ENCODE measurements at places on chromosomes 4 and X.

GRCh38 chr4:909821-910220, 22.3 kb downstream of the GAK start:
- no peak for DNase-seq

DNA sequence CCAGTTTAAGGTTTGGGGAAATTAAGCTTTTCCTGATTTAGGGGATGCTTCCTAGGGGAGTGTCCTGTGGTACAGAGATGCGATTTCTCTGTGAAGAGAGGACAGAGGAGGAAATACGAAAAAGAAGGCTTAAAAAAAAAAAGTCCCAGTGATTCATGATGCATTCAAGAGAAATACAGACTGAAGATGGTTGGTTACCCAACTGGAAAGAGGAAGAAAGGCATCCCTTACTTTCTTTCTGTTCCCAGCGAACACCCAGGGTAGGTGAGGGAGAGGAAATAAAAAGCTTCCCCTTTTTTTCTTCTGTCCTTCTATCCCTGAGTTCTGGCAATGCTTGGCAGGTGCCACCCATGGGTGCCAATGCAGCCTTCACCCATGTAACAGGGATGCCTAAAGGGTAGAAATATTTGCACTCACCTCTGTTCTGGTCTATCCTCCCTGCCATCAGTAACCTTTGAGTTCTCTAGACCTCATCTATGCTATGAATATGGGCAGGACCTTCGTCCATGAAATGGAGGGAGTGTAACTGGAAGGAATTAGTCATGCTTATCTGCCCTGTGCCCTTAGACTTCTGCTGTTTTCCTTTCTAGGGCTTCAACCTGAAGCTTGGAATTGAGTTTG, 230.1 kb upstream of the GALNTL6 start:
- DNase-seq: no peak

DNA sequence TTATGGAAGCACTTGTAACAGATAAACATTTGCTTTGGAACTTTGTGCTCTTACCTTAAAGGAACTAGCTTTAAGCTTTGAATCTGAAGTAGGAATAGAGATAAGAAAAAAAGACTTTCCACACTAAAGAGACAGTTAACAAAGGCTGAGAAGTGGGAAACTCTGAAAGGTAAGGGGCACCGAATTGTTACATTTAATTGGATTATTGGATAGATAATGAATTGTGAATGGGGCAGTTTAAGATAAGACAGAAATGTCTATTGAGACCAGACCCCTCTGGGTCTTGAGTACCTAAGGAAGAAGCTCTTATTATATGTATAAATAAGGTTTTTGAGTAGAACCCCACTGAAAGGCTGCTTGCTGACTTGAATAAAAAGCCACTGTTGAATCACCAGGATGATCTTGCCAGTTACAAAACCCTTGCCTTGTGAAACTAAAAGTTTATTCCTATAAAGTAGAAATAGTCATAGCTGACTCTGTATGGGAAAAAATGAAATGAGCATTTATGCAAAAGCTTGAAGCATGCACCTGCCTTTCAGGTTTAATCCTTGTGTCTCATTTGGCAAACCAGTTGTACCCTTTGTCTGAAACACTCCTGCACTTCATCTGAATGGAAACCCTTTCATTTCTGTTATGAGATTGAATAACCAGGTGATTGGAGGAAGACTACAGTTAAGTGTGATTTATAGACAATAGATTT, 423.2 kb downstream of the RPA4 start:
- no peak for DNase-seq

GRCh38 chr4:47486231-47486673, 1.2 kb downstream of the ATP10D start:
- no peak for DNase-seq

- DNase-seq: no peak
Observed at GRCh38 chr4:26871611-26872010, 11.0 kb downstream of the STIM2 start.

- DNase-seq: no peak
Observed at GRCh38 chrX:14476205-14476604, 53.1 kb upstream of the GLRA2 start.

DNA sequence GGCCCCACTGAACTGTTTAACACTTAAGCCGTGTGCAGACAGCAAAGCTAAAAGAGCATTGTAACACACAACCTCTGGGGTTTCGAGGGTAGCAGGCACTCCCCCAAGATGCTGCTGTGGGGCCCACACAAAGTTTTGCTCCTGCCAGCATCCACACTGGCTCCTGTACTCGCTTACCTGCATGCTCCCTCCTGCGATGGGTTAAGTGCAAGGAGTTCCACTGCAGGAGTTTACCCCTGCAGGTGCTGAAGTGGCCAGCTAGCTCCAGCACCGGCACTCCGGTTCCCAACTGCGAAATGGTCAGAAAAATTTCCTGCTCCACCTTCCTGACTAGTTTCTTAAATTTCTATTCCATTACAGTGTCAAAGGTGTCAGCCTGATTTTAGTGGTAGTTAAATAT, 443.5 kb downstream of the PCDH10 start:
- DNase-seq: no peak

GRCh38 chr4:134018846-134019245, 182.7 kb downstream of the PABPC4L start:
- no peak for DNase-seq

GRCh38 chr4:148445071-148445859, 3.1 kb upstream of the NR3C2 start:
- no peak for DNase-seq

DNA sequence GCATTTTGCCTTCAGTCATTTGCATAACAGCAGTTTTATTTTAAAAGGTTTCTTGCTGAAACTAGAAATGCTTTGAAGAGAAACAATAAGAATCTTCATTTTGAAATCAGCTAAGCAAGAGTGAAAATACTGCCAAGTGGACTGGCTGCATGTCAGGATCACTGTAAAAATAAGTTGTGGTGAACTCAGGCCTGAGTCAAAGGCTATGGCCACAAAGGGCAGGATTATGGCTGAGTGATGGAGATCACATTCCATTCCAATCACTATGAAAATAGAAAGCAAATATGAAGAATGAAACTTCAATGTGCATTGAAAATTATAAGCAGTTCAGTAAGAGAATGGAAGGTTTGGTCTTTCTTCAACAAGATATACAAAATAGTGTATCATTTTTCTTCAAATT, 224.5 kb downstream of the PCDH18 start:
- no peak for DNase-seq

- DNase-seq: no peak
Observed at GRCh38 chrX:151753313-151754046, 18.9 kb downstream of the CNGA2 start.

DNA sequence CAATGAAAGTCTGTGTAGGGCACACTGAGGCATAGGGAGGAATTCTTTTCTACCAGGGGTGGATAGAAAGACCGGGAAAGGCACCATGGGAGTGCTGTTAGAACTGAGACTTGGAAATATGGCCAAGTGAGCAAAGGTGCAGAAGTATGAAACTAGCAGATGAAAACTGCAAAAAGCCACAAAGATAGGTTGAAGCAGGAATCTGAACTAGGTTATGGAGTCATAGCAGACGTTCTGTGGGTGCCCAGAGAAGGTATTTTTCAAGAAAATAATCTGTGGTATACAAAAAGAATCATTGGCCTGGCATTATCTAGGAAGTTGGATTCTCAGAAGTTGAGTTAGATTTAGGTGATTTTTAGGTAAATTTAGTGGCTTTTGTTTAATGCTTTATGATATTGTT, 48.5 kb downstream of the SMAD1 start:
- DNase-seq: no peak

- DNase-seq: no peak
Observed at GRCh38 chrX:134599184-134599914, 58.9 kb downstream of the PLAC1 start.

GRCh38 chr4:11341337-11342043, 87.2 kb downstream of the HS3ST1 start:
- DNase-seq: no peak

DNA sequence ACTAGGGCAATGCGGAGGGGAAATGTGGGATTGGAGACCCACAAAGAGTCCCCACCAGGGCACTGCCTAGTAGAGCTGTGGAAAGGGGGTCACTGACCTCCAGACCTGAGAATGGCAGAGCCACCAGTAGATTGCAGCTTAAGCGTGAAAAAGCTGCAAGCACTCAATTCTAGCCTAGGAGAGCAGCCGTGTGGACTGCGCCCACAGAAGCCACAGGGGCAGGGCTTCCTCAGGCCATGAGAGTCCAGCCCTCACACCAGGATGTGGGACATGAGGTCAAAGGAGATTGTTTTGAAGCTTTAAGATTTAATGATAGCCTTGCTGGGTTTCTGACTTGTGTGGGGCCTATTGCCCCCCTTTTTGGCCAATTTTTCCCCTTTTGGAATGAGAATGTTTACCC, 379.0 kb downstream of the INPP4B start:
- no peak for DNase-seq

- no peak for DNase-seq
Observed at GRCh38 chrX:9476810-9477575, 12.1 kb downstream of the TBL1X start.

DNA sequence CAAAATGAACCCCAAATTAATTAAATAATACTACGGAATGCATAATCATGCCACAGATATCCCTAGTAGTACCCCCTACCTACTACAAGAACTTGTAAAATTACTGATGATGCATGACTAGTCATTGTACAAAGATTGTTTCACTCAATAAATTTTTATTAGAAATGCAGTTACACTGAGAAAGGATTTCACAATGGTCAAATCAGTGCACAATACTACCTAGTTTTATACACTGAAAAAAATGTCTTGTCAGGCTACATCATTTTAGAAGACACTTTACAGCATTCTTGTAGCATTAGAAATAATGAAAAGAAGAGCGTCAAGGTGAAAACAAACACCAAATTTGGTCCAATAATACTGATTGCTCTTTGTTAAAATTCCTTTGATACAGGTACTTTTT, 178.8 kb downstream of the GPM6A start:
- DNase-seq: no peak

DNA sequence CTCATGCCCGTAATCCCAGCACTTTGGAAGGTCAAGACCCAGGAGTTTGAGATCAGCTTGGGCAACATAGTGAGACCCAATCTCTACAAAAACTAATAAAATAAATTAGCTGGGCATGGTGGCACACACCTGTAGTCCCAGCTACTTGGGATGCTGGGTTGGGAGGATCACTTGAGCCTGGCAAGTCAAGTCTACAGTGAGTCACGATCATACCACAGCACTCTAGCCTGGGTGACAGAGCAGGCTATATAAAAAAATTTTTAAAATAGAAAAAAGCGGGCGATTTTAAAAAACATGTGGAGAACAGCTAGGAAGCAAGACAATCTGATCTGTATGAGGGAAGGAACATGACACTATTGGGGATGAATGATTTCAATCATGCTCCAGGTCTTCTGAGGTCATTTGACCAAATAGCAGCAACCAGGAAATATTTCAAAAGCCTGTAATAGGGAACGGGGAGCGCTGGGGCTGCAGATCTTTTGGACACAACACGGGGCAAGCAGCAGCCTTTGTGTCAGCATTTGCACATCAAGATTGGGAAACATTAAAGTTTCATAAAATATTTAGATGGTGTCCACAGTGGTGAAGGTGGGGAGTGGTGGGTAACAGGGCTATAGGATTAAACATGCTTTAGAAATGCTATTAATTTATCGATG, 48.3 kb upstream of the GUCY1A1 start:
- no peak for DNase-seq

- no peak for DNase-seq
Observed at GRCh38 chr4:3302173-3302785, 9.5 kb downstream of the RGS12 start.

- DNase-seq: no peak
Observed at GRCh38 chrX:118507766-118508165, 12.2 kb downstream of the DOCK11 start.

- DNase-seq: no peak
Observed at GRCh38 chr4:140152013-140152703, 1.8 kb downstream of the MAML3 start.

DNA sequence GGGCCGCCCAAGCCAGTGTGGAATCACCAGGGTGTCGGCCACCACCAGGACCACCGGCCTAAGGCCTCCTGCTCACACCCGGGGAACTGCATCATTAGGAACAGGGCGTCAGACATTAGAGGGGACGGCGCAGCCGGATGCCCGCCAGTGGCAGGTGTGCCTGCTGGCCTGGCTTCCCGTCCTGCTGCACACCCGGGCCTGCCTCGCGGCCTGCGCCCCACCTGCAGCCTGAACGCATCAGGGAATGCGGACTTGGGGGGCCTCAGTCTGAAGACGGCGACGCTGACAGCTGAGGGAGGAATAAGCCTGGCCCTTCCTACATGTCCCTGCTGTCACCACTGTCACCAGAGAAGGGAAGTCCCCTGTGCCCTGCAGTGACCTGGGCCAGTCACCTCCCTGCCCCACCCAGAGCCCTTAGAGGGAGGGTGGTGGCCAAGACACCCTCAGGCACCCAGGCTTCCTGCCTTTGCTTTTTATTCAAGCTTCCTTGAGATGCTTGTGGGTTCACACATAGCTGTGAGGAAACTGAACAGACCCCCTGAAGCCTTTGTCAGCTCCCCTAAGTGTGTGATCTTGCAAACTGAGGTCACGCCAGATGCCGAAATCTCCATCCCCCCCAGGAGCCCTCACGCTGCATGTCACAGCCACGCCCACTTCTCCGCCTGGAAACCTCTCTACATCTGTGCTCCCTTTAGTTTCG, 3.2 kb downstream of the DGKQ start:
- DNase-seq: no peak

- DNase-seq: no peak
Observed at GRCh38 chrX:123846577-123847038, 13.2 kb upstream of the XIAP start.
